Endothelial cell of umbilical vein (primary cell): ENCODE measurements at places on chromosomes 6 and 20. TPM values are rescaled to one million over a fixed set of nuclear protein-coding genes. Genes with fewer than 3 reads are reported as not detected.

Gene INSM1
- not detected in 2 replicates for total RNA-seq

Gene RBPJL
- not detected in 2 replicates for total RNA-seq

Gene CCM2L
- total RNA-seq, result 12.4 and 13.4 TPM in 2 replicates

Gene ZC3H12D
- total RNA-seq, result not detected in 2 replicates

Gene TMEM151B
- total RNA-seq, result 0.07 TPM in 1 of 2 replicates, not detected in the other

Gene POM121L2
- not detected in 2 replicates for total RNA-seq
